Fibroblast of the conjunctiva (primary cell): ENCODE measurements at places on chromosomes 1 and 21.

GRCh38 chr1:20271498-20272400 is 18.9 kb upstream of the VWA5B1 start:
- DNase-seq = no peak

DNA sequence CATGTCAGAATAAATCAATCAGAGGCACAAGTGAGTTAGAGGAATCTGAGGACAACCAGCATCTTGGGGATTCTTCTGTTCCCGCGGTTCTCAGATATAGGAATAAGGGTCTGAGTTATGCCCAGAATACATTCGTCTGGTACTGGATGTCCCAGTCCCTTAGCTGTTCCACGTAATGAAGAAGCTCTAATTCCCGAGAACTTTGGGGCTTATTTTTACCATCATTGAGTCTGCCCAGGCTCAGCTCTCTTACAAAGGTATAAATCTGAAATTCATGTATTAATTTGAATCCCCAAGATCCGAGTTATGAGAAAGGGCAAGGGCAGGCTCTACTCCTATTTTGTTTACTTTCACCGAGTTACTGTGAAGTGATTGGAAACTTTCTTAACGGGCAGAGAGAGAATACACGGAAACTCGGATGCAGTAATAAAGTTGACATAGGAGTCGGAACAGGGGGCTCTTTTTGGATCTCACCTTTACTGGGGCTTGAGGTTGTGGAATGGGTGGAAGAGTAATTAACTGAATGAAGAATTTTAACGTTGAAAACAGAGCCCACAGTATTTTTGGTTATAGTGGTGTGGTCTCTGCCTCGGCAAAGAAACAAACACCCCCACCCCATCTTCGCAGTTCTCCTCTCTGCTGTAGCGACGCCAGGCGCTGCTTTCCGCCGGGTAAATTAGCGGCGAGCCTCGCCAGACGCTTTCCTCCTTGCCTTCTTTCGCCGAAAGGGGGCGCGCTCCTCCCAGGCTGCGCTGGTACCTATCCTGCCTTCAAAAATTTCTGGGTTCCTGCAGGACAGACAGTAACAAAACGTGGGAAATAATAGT is 7.1 kb downstream of the PRRX1 start:
- DNase-seq = no peak

GRCh38 chr1:223010582-223011504 is 132.2 kb downstream of the TLR5 start:
- no peak for DNase-seq

- DNase-seq = no peak
Observed at GRCh38 chr1:161019751-161020495, 1.0 kb downstream of the F11R start.

DNA sequence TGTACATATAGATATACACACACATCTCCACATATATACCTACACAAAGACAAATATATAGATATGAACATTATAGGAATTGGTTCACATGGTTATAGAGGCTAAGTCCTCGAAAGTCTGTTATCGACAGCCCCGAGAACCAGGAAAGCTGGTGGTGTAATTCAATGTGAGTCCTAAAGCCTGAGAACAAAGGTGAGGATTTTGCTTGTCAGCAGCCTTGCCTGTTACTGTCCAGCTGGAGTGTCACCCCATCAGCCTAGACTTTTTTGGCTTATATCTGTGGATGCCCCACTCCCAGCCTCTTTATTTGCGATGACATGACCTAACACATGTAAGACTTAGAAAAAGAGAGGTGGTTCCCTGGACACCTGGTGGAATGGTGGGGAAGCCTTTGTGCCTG is 97.0 kb downstream of the GIPC2 start:
- no peak for DNase-seq

GRCh38 chr1:200903793-200904192 is 9.1 kb downstream of the INAVA start:
- no peak for DNase-seq

GRCh38 chr1:94670273-94670672 is 128.7 kb upstream of the F3 start:
- DNase-seq = no peak

DNA sequence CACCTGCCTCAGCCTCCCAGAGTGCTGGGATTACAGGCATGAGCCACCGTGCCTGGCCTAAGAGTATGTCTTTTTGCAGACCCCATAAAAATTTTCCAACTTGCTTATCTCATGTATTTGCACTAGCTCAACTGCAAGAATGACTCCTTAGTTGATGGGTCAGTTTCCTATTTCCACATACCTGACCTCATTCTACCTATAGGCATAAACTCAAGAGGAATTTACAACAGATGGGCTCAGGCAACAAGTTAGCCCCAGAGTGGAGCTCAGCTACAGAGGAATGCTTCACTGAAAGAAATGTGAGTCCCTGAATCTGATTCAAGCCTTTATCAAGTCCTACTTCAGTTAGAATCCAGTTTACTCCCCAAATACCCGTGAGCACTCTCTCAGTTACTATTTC is 5.3 kb upstream of the SLC37A1 start:
- no peak for DNase-seq

DNA sequence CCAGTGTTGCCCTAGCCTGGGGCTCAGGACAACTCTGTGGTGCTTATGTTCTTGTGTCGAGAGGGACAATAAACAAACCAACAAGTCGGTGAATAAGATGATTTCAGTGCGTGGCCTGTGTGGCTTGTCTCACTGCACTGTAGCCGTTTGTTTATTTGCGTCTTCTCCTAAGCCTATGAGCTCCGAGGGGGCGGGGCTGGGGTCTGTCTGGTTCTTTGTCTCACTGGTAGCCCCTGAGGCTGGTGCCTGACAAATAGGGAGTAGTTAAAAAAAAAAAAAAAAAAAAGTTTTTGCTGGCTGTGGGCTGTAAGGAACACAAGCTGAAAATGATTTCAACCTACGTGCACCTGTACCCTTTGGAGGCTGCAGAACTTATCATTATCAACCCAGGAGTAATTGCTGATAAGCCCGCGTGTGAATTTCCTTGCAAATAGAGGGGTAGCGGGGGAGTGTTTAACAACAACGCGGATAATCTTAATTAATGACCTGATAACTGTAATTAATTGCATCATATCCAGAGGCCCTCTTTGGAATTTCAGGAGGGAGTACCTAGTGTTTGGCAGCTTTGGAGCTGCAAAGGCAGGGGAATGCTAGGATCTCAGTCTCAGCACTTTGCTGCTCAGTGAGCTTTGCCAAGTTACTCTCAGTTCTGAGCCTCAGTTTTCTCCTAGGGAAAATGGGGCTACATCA is 925 bp upstream of the ARHGEF10L start:
- DNase-seq = no peak

GRCh38 chr1:19668888-19669287 is 4.2 kb downstream of the HTR6 start:
- DNase-seq = no peak

DNA sequence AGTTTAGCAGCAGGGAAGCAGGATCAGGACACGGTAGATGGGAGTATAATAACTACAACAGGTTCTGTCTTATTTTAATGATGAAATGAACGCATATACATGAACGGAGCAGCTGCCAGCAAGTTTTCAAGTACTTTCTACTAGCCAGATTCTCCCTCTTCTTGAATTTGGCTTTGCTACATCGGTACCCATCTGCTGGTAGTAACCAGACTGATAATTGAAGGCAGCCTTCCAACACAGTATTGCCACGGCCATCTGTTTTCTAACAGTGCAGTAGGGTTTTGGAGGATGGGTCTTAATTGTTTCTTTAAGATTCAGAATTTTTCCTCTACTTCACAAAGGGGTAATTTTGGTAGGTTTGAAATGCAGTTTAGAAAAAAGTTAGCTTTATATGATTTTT is 33.4 kb downstream of the CENPF start:
- no peak for DNase-seq

- no peak for DNase-seq
Observed at GRCh38 chr1:5552787-5553484, 439.3 kb downstream of the NPHP4 start.

DNA sequence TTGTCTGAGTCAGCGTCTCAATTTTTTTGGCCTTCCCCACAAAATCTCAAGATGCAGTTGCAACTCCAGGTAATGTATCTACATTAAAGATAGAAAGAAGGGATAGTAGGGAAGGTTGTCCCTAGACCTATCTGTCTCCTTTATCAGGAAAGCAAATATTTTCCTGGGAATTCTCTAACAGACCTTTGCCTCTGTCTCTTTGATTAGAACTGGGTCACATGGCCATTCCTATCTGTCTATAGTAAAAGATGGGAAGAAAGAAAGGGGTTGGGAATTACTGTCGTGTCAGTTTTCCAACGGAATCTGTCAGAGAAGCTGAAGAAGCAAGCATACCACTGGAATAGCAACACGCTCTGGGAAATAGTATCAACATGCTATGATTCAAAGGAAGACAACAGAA is 48.7 kb downstream of the ZNF326 start:
- DNase-seq = no peak

DNA sequence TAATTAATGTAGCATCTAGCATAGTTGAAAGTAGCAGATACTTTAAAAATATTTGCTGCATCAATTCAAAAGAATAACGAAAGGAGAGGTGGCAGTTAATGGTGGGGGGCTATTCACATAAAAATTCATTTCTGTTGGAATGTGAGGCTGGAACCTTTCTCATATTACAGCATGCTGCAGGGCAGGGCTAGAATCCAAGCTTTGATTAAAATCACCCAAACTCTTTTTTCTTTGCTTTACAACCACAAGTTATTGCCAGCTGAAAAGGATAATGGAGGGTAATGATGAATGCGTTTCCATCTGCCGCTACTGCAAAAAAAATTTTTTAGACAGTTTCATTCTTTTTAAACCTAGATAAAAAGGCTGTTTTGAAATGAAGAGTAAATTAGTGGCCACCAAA is 9.8 kb downstream of the DISP1 start:
- DNase-seq = no peak

GRCh38 chr1:14247666-14248065 is 350.8 kb upstream of the KAZN start:
- no peak for DNase-seq

DNA sequence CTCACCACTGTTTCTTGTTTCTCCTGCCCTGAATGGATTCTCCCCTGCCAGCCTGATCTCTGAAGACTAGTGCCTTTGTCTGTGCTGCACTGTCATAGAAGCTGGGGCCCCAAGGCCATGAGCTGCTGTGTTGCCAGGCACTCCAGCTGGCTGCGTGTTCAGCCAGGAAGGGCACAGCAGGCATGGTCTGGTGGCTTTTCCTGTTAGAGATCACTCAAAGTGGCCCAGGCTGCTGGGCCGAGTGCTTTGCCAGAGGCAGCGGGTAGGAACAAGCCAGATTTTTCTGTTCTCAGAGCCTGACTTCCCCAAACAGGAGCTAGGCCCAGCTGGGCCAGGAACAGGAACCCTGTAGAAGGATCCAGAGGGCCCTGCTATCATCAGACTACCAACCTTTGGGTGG is 5.2 kb downstream of the ADPRS start:
- DNase-seq = no peak

- no peak for DNase-seq
Observed at GRCh38 chr1:117164209-117164608, 42.7 kb upstream of the TRIM45 start.

DNA sequence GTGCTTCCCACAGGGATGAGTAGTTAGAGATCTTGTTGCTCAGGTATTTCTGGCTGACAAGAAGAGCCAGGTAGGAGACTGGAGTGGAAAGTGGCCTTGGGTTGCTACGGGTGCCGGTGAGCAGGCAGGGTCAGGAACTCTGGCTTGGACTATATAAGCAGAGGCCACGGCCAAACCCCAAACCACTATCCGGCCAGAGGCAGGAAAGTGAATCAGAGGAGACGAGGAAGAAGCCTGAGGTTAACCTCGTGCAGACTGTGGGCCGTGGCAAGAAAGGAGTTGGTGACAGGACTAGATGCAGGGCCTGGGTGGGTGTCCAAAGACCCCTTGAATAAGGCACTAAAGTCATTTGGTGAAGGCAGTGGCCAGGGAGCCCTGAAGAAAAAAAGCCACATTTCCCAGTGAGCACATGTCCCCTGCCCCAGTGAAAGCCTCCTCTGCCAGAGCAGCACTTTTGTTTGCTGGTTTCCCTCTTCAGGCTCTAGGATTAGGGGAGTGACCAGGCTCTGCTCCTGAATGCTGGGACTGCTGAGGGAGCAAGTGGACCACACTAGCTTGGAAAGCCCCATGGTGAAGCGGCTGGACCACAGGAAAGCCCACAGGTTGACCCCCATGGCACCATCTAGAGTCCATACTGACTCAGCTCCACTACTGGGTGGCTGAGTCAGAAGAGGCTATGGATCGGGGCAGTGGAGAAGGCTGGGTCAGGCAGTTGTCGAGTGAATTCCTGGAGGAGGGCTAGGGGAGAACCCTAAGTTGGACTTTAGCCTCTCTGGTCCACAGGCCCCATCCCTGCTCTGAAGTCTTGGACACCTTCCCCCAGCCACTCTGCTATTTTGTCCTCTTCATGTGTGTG is 23.4 kb downstream of the CSF1 start:
- DNase-seq = no peak

- DNase-seq = peak; percentile 60
Observed at GRCh38 chr1:69913977-69914376, 291.4 kb downstream of the LRRC40 start.

GRCh38 chr1:168932539-168932938 is 174.0 kb upstream of the ATP1B1 start:
- no peak for DNase-seq

GRCh38 chr1:116854403-116854690 is 55.4 kb upstream of the PTGFRN start:
- no peak for DNase-seq

DNA sequence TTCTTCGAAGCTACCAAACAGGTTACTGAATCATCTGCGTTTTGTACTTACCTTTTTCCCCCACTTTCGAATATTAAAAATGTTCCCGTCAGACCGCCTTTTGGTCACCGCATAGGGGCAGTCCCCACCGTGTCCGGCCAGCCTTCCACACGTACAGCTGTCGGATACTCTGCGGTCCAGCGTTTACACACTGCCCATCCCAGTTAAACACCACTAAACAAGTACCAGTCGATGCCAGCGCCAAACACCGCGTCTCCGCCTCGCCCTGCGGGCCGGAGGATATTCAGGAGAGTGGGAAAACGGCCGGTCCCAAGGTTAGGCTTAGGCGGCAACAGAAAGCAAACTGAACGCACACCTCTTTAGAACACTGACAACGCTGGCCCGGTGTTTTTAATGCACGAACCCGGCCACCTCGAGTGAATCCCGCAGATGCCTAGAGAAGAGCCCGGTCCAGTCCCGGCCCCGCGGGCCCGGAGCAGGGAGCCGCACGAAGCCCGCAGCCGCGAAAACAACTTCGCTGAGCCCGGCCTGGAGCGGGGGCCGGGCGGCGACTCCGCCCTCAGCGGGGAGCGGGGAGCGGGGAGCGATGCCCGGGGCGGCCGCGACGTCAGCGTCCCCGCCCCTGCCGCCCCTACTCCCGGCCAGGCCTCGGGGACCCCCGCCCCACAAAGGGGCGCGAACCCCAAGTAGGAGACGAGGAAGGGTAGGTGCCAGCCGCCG is 730 bp upstream of the PHF13 start:
- DNase-seq = no peak

GRCh38 chr1:224544346-224545110 is 71.6 kb upstream of the CNIH3 start:
- no peak for DNase-seq

DNA sequence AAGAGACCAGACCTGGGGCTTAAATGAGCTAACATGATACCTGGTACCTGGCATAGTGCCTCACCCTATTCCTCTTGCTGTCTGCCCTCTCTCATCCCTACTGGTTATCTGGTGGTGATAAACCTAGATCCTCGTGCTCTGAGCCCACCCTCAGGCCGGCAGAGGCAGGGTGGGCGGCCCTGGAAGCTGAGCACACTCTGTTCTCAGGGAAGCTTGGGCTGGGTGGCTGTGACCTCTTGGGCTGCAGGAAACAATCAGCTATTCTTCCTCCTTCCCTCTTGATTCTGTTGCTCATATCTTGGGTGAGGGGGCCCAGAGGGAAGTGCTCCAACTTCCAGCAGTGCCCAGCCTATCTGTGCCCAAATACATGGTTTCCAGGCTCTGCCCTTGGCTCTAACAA is 42.0 kb downstream of the SDC3 start:
- DNase-seq = no peak

GRCh38 chr1:23169727-23170335 is 1.2 kb upstream of the LUZP1 start:
- DNase-seq = peak; percentile 87
